ENCODE measurements at places on chromosomes 3 and 15.

DNA sequence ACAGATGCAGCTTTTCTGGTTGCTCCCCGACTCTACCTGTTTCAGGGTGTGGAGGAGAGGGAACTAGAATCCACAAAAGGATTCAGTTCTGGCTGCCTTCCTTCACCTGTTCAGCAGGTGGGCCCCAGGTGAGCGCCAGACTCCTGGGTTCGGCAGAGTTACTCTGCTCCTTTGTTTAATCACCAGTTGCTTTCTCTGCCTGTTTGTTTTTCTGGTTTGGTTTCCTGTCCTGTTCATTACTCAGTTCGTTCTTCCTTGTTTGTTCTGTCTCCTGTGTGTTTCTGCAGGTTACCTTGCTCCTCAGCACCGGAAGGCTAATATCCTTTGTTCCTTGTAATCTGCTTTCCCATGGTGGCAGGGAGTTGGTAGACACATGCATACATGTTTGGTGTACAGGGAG lies 508.5 kb upstream of the ATP11B start:
- no peak for DNase-seq

- DNase-seq, result no peak
Observed at GRCh38 chr15:45167631-45168205, 20.0 kb downstream of the SHF start.

GRCh38 chr3:141375381-141376301 lies 7.3 kb downstream of the ZBTB38 start:
- peak; percentile 9 for DNase-seq

GRCh38 chr3:14225421-14225820 lies 46.8 kb downstream of the LSM3 start:
- no peak for DNase-seq

DNA sequence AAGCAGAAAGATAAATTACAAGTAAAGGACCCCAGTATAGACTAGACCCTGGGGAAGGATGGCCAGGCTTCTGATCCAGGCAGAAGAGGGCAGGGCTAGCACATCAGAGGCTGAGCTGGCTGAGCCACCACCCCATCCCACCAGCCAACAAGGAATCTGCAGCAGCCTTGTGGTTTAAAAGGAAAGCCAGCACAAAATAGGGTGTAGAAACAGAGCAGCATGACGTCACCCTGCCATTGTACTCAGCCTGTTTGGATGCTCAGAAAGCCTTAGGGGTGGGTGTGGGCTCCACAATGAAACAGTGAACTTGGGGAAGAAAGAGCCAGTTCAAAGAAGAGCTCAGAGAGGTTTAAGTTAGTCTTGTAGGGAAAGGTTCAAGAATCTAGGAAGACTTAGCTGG lies 28.2 kb downstream of the DUOX1 start:
- peak; percentile 8 for DNase-seq

GRCh38 chr15:57301307-57301706 lies 75.0 kb upstream of the CGNL1 start:
- DNase-seq, result no peak

DNA sequence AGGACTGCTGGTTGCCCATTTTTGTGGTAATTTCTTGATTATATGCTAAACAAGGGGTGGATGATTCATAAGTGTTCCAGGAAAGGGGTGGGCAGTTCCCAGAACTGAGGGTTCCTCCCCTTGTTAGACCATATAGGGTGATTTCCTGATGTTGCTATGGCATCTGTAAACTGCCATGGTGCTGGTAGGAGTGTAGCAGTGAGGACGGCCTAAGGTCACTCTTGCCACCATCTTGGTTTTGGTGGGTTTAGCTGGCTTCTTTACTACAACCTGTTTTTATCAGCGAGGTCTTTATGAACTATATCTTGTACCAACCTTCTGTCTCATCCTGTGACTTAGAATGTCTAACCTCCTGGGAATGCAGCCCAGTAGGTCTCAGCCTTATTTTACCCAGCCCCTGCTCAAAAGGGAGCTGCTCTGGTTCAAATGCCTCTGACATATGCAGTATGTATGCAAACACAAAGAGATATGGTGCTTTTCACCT lies 46.2 kb downstream of the C3orf38 start:
- DNase-seq, result no peak

GRCh38 chr15:39553947-39554693 lies 26.8 kb upstream of the THBS1 start:
- no peak for DNase-seq
